ENCODE measurements at places on chromosomes 7 and 10. TPM values are rescaled to one million over a fixed set of nuclear protein-coding genes. Genes with fewer than 3 reads are reported as not detected.

GRCh38 chr7:110142939-110143526, 947.9 kb upstream of the LRRN3 start:
- DNase-seq, result no peak

The SPDYE6 gene
- polyA plus RNA-seq, result not detected

DNA sequence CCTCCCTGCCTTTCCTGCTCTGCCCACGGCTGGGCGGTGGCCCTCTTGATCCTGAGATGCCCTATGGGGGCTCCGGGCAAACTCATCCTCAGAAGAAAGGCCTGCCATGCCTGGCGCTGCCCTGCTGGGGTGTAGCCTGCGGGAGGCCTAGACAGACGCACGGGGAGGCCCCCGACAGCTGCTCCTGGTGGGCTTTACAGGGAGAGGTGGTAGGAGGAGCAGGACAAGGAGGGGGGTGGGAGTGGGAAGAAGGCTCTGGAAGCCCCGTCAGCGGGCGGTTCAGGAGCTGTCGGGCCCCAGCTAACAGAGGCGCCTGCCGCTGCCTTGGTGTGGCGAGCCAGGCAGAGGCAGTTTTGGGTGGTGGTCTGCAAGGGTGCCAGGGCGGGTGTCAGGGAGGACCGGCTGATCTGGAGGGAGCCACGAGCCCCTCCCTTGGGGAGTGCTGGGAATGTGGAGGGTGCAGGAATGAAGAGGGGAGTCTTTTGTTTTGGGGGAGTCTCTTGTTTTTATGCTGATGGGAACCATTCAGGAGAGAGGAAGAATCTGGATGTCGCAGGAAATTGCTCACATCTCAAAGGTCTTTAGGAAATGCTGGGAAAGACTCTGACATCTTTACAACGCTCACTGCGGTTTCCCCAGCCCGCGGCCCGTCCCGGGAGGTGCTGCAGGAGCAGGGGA, 63.5 kb downstream of the CFAP46 start:
- DNase-seq, result no peak

The FAM237B gene
- not detected for polyA plus RNA-seq

The ANKRD30A gene
- polyA plus RNA-seq, result not detected

- no peak for DNase-seq
Measured at GRCh38 chr7:30465811-30466180, 12.8 kb downstream of the NOD1 start.

GRCh38 chr7:55019191-55019690, 424 bp downstream of the EGFR start:
- no peak for DNase-seq

DNA sequence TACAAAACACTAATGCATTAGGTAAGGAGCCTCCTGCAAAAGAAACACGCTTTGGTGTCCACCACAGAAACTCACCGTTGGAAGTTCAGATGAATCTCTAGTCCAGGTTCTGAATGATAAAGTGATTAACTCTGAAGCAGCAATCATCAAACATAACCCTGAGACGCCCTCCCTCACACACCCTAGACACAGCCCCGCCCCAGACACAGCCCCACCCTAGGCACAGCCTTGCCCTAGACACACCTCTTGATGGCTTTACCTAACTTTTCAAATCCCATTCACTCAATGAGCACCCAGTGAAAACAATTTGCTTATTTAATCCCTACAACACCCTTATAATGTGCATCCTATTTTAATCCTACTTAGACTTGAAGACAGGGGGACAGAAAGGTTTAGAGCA, 21.3 kb upstream of the TMEM254 start:
- DNase-seq, result no peak

GRCh38 chr7:121595758-121596696, 199.9 kb upstream of the FAM3C start:
- DNase-seq, result no peak

All from liver (tissue), 10 donors.